Retina (tissue), 1 donor: ENCODE measurements at places on chromosomes 7 and 10.

DNA sequence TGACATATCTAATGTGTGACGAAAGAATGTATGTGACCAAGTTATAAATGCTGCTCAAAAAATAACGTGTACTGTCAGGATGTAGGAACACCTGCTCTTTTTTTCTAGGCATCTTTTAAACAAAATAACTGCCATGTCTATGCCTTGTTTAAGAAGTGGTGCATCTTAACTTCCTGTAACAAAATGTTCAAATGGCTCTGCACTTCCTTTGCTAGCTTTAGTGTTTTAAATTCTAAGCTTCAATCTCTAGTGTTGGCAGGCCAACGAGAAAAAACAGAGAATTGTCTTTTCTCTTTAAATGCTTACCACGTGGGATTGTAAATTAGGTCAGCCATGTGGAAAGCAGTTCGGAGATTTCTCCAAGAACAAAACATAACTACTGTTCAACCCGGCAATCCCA lies 14.6 kb upstream of the PDSS1 start:
- DNase-seq, result no peak

DNA sequence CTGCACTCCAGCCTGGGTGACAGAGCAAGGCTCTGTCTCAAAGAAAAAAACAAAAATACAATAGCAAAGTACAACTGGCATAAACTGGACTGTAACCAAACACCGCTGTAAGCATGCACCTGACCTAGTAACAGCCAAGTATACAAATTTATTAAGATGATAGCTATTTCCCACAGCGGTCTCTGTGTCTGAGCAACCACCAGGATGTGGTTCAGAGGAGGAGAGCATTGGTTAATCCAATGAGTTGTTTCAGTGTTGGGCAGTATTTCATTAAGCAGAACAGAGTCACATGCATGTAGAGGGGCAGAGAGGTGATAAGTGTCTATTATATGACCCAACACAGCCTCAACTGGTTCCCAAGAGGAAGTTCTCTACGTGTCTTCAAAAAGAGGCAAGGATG lies 4.0 kb downstream of the SLC16A12 start:
- no peak for DNase-seq

GRCh38 chr10:15901889-15902288 lies 41.6 kb upstream of the MINDY3 start:
- DNase-seq, result no peak

DNA sequence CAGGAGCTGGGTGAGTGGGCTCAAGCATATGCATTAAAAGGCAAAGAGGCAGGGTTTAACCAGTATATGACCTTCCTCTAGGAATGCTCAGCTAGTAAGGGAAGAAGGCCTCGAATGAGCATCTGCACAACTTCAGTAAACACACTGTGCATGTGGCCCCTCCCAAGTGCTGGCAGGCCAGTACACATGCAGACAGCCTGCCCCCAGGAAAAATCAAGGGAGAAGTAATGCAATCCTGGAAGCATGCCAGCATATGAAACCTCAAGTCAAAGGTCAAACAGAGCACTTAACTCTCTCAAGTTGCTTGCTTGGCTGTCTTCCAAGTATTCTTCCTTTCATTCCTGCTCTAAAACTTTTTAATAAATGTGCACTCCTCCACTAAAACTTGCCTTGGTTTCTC lies 208.4 kb downstream of the ACTR3B start:
- no peak for DNase-seq

GRCh38 chr10:122249991-122250750 lies 20.9 kb upstream of the BTBD16 start:
- DNase-seq, result no peak

DNA sequence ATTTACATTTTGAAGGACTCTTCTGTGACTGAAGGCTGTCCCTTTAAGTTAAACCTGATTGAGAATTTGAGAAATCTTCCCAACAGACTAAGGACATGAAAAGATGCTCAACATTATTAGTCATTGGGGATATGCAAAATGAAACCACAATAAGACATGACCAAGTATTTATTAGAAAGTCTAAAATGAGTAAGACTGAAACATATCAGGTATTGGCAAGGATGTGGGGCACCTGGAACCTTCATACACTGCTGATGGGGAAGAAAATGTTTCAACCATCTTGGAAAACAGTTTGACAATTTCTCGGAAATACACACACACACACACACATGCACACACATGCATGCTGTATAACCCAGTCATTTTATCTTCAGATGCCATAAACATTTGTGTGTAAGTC lies 132.1 kb upstream of the CDK6 start:
- DNase-seq, result no peak

DNA sequence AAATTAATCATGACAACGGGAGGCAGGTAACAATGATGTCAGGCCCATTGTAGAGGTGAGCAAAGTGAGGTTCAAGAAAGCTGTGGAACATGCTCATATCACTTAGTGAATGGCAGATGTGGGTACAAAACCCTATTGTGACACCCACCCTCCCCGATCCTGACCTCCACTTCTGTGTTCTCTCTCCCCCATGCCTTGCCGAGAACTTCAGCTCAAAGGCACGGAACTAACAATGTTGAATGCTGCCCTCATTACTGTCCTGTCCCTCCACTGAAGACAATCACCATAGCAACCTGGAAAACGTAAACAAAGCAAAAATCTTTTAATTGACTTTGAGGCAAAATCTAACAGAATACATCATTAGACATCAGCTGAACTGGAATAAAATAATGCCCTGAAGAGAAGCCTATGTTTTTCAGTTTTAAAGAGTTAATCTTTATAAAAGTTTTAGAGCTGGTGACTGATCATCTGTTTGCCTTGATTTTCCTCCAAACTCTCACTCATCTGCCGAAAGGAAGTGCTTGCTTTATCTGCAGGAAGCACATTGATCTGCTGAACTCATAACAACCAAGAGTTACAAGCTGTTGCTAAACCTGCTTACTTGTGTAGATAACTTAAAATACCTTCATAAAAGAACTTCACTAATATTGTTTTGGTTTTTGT lies 133.6 kb downstream of the CUBN start:
- DNase-seq, result peak; percentile 73

GRCh38 chr7:155166673-155167370 lies 96.7 kb downstream of the HTR5A start:
- no peak for DNase-seq

DNA sequence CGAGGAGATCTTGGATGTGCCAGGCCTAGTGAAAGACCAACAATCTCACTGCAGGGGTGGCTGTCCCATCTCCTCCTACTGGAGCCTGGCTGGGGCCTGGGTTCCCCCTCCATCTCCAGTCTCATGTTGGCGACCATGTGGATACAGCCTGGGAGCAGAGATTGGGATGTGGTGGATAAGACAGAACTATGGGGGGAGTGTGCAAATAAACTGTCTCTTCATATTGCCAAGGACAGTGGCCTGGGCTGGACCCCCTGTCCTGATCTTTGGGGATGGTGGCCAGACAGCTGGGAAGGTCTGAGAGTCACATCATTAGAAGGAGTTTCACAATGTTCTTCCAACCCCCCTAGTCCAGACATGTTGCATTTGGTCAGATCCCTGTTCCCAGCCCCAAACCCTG lies 5.8 kb upstream of the MINDY4 start:
- no peak for DNase-seq

DNA sequence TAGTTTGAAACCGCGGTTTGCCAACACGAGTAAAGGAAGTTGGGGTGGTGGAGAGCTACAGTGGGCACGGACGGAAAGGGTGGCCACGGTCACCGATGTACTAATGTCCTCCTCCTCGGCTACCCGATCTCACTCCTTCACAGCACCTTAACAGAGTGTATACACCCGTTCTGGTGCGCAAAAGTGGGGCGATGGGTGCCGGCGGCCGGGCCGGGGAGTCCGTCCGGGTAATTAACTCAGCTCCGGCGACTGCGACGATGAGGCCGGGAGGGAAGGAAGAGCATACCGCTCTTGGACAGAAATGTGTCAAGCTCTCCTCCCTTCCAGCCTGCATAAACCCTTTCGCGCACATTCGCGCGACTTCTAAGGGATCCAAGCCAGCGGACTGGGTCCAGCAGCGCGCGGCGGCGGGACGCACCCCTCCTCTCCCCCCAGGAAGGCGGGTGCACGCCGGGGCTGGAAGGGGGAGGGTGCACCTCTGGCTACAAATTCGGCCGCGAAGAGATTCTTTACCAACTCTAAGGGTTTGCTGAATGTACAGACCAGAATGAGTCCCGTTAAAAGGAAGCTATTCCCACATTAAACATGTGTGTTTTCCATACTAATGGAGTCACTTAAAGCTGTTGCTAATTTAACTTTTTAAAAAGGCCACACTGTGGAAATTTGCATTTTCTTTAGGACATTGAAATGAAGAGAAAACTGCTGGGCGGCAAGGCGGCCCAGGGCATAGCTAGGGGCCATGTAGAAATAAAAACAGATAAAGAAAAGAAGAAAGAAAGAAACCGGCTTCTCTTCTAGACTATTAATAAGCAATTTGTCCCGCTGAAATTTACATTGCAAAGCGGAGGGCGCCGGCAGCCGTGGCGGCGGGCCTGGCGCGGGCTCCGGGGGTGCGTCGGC lies 6.6 kb upstream of the EBF3 start:
- DNase-seq, result peak; percentile 79

DNA sequence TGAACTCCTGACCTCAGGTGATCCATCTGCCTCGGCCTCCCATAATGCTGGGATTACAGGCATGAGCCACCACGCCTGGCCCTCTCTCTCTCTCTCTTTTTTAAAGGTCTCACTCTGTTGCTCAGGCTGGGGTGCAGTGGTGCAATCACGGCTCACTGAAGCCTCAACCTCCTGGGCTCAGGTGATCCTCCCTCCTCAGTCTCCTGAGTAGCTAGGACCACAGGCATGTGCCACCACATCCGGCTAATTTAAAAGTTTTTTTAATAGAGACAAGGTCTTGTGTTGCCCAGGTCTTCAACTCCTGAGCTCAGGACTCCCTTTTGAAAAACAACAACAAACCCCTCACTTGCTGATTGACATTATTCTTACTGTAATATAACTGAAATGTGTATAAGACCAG lies 11.6 kb downstream of the PALD1 start:
- DNase-seq, result no peak

- no peak for DNase-seq
These were observed 821.4 kb downstream of the CCSER2 start for GRCh38 chr10:85149766-85150165.

- no peak for DNase-seq
These were observed 21.5 kb downstream of the ADARB2 start for GRCh38 chr10:1715821-1716220.

GRCh38 chr10:131227163-131227740 lies 84.3 kb downstream of the TCERG1L start:
- no peak for DNase-seq

DNA sequence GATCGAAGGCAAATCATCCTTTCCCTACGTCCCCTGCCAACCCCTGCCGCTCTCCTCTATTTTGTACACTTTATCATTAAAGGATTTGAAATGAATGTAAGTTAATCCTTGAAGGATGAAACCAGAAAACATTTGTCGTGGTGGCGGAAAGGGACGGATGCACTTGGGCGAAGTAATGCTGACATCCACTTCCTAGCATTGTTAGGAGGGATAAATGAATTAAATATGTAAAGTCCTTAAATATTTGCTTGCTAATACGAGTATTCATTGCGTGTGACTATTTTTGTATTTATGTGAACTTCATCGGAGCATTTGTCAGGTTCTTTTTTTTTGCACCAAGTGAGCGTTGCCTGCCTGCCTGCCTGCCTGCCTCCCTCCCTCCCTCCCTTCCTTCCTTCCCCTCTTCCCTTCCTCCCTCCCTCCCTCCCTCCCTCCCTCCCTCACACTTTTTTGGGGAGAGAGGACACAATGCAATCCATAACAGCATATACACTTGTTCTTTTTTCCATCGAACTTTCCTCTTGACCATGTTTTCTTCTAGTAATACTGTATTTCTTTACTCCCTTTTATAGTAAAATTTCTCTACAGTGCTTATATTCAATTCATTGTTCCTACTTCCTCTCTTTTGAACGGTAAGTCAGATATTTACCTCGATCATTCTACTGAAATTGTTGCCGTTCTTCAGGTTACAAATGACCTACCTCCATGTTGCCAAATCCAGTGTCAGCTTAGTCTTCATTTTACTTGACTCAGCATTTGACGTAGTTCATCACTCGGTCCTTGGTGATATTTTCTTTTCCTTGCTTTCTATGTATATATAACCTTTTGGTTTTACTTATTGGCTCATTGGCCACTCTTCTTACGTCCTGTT lies 831 bp downstream of the CCDC7 start:
- peak; percentile 7 for DNase-seq

DNA sequence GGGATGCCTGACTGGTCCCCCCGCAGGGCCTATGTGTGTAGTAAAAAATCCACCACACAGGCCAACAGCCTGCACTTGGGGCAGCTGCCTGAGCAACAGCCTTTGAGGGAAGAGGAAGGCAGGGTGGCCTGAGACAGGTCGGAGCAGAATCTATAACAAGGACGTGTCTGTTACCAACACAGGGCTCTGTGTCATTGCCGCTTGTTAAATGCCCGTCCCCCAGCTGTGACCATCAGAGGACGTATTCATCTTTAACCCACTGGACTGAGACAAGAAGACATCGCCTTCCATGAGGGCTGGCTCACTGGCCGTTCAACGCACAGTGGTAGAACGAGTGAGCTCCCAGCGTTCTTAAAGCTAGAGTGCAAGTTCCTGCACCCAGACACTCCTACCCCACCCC lies 7.8 kb downstream of the PDIA4 start:
- DNase-seq, result no peak

GRCh38 chr10:14543046-14543903 lies 212.6 kb upstream of the FRMD4A start:
- DNase-seq, result no peak

- no peak for DNase-seq
These were observed 123.1 kb downstream of the NSUN6 start for GRCh38 chr10:18528292-18528691.

DNA sequence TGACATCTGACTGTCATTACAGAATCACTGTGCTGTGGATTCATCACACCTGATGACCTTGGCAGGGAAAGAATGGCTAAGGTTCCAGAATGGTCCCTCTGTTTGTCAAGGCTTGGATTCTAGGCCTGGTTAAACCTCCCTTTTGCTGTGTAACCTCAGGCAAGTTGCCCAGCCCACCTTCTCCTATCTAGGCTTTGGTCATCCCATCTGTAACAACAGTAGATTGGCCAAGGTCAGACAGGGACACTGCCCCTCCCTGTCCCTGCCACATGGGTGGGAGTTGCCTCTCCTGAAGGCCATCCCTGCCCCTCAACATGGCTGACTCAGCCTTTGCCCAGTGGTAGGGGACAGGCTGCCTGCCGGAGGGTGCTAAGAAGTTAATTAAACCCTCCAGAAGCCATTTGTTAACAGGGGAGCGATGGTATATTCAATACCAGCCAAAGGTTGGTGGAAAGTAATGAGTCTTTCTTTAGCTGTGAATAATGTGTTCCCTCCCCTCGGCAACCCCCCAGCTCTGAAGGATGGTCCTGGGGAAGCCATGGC lies 149.8 kb upstream of the PCBD1 start:
- no peak for DNase-seq

GRCh38 chr7:73717025-73717807 lies 2.3 kb downstream of the STX1A start:
- DNase-seq, result no peak
